Aorta (tissue), 5 donors: ENCODE measurements at places on chromosomes 3 and 15.

DNA sequence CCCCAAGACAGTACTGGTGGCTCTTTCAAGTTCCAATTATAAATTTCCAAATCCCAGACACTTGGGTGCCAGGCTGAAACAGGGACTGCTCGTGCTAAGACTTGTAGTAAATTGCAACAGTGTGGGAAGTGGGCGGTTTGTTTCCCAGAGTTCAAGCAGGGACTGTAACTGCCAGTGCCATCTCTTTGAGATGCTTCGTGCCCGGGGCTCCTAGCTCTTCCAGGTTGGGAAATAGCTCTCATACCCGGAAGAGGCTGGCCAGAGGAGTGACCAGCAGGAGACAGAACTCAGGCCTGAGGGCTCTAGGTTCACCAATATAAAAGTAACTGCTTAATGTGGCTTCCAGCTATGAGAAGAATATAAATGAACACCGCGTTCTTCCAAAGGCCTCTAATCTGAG, 54.0 kb upstream of the NEO1 start:
- DNase-seq, result no peak

GRCh38 chr3:40642812-40643211, 118.1 kb downstream of the ZNF621 start:
- no peak for DNase-seq

- no peak for DNase-seq
These were observed 611.9 kb upstream of the CCDC54 start for GRCh38 chr3:106765342-106765741.

DNA sequence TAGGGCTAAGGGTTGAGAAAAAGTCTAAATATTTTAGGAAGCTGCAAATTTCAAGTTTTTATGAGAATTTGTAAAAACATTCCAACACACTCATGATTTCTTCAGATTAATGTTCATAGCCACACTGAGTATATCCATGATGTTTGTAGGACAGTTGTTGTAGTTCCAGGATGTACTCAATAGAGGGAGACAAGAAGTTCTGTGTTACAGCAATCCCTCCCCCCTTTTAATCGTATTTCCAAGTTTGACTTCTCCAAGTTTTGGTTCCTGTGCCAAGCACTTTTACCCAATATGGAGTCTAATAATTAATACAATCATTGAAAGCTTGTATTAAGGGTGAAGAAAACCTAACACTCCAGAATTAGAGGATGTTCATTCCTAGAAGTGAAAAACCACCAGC, 143.4 kb downstream of the FEZF2 start:
- DNase-seq, result no peak

DNA sequence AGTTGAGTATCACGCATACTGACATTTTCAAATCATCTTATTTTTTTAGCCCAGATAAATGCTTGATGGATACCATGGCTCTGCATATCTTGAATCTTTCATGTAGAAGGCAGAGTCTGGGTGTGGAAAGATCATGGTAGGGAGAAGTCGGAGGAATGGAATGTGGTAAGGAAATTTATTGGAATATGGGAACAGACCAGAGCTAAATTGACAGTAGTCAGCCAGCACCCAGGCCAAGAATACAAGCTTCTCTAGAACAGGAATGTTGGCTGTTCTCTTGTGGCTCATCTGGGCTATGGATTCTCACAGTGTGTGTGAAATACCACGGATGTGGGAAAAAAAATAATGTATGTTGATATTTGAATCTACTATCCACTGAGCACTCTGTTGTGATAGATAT, 305.7 kb upstream of the COL8A1 start:
- no peak for DNase-seq

- no peak for DNase-seq
These were observed 13.6 kb downstream of the VPS39 start for GRCh38 chr15:42194513-42194912.

DNA sequence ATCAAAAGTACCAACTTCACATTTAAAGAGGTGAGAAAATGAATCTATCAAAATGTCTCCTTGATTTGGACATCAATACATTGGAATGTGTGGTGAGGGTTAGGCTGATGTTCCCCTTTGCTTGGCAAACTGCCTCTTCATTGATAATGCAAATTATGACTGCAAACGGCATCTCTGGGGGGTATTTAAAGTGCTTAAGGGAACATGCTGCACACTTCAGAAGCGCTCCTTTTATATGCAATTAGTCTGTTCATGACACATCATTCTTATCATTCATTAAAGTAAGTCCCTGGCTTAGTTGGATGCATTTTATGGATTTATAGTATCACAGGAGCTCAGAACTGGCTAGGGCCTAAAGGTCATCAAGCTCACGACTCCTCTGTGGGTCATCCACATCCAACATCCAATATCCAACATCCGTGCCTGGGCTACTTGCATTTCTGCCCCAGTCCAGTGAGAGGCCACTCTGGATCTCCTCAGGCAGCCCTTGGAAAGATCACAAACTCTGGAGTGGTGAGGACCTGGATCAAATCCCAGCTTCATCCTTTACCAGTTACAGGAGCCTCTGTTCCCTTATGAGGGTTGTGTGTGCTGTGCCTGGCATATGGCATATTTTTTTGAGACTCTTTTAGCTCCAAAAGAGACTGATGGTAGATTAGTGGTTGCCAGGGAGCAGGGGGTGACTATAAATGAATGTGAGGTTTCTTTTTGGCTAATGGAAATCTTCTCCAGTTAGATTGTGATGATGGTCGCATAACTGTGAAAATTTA, 136.8 kb upstream of the FOXB1 start:
- DNase-seq, result no peak

DNA sequence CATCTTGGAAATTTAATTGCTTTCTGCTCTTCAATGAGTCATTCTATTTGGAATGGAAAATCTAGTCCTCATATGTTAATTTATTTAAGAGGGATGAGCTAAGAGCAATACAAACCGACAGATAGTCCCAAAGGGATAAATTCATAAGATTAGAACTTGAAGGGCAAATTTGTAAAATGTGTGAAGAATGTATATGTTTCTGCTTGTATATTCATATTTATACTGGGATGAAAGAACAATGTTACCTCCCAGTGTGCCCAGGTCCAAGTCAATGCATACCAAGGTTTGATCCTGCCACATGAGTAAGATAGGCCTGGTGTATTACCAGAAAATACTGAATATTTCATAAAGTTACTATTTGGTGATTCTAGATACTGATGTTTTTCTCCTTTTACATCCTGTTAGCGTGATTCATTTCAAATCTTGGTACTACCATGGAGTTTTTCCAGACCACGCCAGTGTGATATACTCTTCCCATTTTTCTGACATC, 255.6 kb upstream of the SEMA6D start:
- no peak for DNase-seq

- no peak for DNase-seq
These were observed 441.9 kb upstream of the MDFIC2 start for GRCh38 chr3:70754314-70754713.

GRCh38 chr15:69616558-69616957, 163.9 kb downstream of the RPLP1 start:
- no peak for DNase-seq
